AG09309 (cell line): ENCODE measurements at places on chromosomes 16 and 17.
A peak's percentile ranks its signal among the peaks of the same experiment; 100 is the strongest.

GRCh38 chr16:80608946-80609345 lies 68.2 kb downstream of the DYNLRB2 start:
- no peak for DNase-seq

DNA sequence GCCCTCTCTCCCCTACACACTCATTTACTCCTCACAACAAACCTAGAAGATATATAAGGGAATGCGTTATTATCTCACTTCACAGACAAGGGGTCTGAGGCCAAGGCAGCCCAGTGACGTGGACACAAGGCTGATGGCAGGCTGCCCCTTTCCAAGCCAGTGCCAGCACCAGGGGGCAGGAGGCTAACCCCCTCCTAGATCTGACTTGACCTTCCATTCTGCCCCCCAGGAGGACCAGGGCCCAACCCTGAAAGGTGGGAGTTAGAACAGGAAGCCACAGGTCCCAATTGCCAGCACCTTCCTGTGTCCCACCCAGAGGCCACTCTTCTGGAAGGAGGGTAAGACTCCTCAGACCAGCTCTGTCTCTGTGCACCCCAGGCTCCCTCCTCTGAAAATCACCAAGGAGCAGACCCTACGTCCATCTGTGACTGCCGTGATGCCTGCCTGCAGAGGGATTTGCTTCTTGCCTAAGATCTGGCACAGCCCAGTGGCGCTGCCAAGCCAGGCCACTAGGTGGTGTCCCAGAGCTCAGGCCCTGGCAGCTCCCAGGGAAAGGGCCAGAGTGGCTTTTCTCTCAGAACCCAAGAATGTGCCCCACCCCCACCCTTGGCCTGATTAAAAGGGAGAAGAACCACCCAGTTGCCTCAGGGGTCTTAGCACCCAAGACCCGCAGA lies 42.4 kb upstream of the MRPS23 start:
- peak; percentile 71 for DNase-seq

DNA sequence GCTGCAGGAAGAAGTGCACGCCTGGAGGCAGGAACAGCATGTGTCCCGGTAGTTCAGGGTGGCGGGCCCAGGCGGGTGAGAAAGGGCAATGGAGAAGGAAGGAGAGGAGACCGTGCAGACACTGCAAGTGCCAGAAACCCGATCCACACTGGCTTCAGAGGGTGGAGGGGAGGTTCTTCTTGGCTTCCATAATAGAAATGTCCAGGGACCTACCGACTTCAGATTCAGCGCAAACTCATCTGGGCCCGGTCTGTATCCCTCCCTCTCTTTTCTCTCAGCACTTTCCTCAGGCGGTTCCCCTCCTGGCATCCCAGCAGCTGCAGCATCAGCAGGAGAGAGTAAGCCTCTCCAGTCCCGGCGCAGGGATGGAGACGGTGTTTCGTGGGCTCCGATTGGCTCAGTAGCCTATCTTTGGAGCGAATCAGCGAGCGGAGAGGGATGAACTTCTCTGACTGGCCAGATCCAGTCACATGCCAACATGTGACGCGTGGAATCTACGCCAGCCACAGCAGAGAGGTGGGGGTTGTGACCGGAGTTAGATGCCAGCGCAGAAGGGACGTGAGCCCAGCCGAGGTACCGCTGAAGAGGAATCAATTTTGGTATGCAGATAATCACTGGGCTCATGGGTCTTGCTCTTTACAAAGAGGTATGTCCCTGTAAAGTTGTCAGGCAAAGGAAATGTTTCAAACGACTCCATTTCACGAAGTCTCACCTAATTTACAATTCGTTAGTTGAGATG lies 1.9 kb upstream of the PRPSAP2 start:
- peak; percentile 78 for DNase-seq

GRCh38 chr17:66967837-66968543 lies 3.5 kb downstream of the CACNG4 start:
- no peak for DNase-seq

DNA sequence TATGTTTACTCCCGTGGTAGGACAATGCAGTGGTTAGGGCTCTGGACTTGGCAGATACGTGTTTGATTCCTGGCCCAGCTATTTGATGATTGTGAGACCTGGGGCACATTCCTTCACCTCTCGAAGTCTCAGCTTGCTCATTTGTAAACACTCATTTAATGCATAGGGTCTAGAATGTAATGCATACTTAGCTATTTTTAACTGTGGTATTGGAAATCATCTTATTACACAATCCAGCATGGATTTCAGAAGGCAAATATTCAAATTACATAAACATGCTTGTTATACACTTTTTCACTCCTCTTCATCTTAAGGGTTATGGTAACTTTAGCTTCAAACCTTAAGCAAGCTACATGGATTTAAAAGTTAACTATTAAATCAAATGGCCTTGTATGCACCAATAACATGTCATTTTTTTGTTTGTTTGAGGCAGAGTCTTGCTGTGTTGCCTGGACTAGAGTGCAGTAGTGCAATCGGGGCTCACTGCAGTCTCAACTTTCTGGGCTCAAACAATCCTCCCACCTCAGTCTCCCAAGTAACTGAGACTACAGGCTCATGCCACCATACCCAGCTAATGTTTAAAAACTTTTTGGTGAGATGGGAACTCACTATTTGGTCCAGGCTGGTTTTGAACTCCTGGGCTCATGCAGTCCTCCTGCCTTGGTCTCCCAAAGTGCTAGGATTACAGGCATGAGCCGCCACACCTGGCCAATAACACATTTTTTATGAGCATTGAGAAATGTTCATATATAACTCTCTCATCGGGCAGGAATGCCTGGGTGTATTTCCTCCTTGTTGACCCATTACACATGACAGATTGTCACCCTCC lies 52.5 kb downstream of the VAT1L start:
- no peak for DNase-seq

DNA sequence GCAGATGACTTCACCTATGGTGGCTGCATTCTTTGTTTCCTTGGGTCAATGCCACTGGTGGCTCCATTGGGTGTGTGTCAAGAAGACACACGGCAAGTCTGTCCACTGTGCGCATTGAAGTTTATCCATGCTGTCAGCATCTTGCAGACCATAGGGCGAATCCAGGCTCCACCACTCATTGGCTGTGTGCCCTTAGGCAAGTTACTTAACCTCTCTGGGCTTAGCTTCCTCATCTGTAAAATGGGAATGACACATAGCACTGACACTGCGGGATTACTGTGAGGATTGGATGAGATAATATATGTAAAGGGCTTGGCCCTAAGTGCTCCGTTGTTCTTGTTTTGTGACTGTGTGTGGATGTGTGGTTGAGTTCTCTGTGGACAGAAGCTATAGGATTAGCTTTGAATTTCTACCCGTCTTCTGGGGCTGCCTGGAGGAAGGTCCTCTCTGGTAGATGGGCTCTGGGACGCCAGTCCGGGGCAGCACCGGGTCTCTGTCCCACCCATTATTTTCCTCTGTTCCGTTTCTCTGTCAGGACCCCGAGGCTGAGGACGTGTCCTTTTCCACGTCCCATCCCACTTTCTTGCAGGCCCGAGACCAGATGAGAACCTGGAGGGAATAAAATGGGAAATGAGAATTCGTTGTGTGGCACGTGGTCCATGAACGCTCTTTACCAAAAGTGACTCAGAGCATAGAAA lies 178.4 kb downstream of the IRF8 start:
- DNase-seq = no peak

DNA sequence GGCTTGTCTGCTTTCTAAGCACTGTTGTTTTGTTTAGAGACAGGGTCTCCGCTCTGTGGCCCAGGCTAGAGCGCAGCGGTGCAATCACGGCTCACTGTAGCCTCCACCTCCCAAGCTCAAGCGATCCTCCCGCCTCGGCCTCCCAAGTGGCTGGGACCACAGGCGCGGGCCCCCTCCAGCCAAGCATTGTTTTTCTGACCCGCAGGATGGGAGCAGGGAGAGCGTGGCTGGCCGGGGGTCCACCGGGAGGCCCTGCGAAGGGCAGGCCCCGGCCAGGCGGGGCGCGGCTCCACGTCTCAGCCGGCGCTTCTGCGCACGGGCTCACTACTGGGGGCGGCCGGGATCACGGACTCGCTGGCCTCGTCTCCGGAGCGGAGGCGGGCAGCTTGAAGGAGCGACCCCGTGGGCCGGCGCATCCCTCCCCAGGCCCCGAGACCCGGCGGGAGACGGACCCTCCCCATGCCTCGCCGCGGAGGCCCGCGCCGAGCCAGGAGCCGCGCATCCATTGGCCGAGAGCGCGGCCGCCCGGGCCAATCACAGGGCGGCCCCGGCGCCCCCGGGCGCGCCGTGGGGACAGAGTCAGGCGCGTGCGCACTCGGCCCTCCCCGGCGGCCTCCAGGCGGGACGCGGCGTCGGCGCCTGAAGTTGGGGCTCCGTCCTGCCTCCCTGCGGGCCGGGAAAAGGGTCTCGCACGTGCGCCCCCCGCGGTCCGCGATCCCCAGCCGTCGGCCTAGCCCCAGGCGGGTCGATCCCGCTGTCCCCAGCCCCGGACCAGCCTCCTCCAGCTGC lies 24.9 kb downstream of the ACTG1 start:
- no peak for DNase-seq

GRCh38 chr16:68790944-68791343 lies 52.4 kb upstream of the TANGO6 start:
- no peak for DNase-seq

- DNase-seq = no peak
Observed at GRCh38 chr17:601244-601925, 113.3 kb downstream of the VPS53 start.

- no peak for DNase-seq
Observed at GRCh38 chr17:42760652-42761581, at the start of gene RAMP2. Gene RAMP2, plus strand, starts transcription at chr17:42761227. Its CDS starts 35 bp downstream, at chr17:42761262.

DNA sequence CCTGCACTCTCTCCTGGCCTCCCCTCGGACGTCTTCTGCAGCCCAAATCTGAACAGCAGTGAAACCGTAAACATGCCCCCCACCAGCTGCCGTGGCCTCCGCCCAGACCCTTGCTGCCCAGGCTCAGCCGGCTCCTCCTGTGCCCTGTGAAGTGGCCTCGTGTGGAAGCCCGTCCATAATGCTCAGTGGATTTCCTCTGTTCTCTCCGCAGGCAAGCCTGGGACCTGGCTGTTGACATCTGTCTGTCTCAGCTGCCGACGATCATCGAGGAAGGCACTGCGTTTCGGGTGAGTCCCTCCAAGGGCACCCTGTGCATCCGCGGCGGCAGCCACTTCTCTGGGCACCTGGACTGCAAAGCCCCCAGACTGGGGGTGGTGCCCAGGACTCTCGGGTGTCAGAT lies 153.9 kb upstream of the CHMP6 start:
- DNase-seq = no peak

DNA sequence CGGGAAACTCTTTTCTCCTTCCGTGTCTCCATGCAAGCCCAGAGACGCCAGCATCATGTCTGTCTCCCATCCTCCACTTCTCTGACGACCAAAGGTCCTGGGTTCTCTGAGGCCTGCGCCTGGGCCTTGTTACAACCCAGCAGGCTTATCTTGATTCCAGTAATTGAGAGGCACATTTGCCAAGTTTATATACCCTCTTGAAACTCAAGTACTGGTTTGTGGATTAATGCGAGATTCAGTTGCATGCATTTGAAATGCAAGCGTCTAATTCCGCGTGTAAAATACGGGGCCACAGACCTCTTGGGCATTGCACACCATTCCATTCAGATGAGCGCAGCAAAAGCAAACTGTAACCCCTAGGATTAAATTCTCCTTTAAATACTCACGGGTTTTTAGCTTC lies 28.7 kb upstream of the CRISPLD2 start:
- peak; percentile 72 for DNase-seq

DNA sequence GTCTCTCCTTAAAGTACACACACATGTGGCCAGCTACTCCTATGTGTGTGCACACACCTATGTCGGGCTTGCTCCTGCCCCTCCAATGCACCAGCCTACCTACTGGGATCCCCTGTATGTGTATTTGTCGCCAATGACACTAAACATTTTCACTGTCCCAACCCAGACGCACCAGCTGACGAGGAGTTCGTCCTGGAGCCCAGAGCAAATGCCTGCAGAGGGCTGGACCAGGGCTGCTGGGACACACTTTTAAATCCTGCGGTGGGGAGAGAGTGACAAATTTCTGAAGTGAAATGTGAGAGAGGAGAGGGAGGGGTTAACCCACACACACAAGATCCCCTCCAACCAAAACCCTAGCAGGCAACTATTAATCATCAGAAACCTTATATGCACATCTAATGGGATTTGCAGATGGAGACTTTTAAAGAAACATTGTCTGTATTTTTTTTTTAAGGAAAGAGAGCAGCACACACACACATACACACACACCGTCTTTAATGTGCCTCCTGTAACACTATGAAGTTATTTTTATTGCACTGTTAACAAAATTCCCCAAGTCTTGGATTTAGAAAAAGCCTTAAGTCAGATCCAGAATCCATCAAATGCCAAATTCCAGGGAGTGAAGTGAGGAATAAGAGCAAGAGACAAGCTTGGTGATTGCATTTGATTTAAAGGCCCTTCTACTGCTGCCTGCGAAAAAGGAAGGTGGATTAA lies at the start of gene MEOX1:
TSS of gene MEOX1 (minus strand) at position 224 of the 714 bp plus-strand sequence. CDS start 388 bp downstream, outside the sequence.
- peak; percentile 29 for DNase-seq

DNA sequence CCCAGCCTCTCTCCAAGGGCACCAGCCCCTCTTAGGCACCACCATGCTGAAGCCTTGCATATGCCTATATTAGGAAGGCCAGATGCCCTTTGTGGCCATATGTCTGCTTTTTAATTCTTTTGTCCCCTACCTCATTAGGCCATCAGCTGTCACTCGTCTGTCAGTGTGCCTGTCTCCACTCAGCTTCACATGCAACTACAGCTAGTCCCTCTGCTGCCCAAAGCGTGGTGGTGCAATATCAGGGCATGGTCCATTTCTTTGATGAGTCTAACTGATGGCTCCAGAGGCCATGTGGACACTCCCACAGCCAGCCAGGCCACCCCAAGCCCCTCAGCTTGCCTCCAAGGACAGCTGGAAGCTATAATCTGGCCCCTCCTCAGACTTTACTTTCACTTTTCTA lies 36.3 kb downstream of the MYO18A start:
- DNase-seq = no peak
